ENCODE measurements at places on chromosomes 11 and 22. TPM values are rescaled to one million over a fixed set of nuclear protein-coding genes. Genes with fewer than 3 reads are reported as not detected.

TSKU gene
- 6.4 TPM for total RNA-seq

UBQLNL gene
- total RNA-seq = under 0.01 TPM

GDPD4 gene
- total RNA-seq = not detected

SLC5A4 gene
- 2.1 TPM for total RNA-seq

GRIK4 gene
- 0.18 TPM for total RNA-seq

Measured in endothelial cell of coronary artery (primary cell).